ENCODE measurements at places on chromosomes 13 and 19.

DNA sequence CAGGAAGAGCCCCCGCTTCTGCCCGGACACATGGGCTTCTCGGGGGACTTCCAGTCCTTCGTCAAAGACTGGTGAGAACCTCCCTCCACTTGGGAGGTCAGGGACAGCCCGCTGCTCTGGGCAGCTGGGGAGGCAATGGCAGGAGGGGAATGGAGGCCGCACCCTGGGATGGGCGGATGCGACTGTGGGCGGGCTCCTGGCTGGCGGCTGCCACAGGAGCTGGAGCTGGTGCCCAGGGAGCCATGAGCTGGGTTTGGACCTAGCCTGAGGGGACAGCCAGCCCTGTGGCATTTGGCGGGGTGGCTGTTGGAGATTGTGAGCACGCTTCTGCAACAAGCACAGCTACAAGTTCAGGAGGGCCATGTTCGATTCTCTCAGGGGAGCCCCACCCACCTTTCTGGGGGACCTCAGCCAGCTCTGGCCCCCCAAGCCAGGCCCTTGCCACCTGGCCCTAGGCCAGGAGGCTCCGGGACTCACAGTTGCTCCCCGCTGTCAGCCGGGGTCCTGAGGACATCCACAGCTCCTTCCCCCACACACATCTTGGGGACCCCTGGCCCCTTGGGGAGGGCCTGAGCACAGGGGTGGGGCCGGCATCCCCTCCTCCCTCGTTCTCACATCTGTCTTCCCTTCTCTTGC, 3.0 kb upstream of the TGFBR3L start:
- DNase-seq, result no peak

GRCh38 chr13:94968757-94969086, 256.4 kb upstream of the SOX21 start:
- no peak for DNase-seq

GRCh38 chr19:31678421-31678820, 329.2 kb upstream of the TSHZ3 start:
- DNase-seq, result no peak

DNA sequence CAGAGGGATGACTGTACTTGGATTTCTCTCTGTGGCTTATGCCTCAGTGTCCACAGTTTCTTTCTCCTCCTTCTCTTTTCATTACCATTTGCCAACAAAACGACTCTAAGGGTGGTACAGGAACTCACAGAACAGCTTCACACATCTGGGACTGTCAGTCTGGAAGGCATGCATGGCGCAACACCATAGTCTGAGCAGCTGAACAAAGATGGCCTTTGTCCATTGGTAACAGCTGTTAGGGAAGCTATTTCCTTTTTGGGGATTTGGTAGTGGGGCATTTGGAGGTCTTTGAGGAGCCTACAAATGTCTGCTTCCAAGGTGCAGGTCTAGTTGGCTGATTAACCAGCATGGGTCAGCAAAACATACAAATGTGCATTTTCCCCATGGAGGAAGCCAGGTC, 81.4 kb upstream of the PCDH8 start:
- no peak for DNase-seq

DNA sequence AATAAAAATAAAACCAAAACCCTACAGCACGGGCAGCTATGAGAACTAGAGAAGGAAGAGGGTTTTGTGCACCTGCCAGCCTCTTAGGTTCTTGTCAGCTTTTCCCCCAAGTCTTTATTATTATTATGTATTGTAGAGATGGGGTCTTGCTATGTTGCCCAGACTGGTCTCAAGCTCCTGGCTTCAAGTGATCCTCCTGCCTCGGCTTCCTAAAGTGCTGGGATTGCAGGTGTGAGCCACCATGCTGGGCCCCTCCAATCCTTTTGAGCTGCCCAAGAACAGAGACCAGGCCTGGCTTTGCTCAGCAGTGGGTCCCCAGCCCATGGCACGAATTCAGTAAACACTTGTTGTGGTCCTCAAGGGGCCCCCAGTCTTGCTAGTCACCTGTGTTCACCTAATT, 1.5 kb upstream of the NDUFS7 start:
- no peak for DNase-seq

GRCh38 chr19:22606954-22607652, 27.0 kb upstream of the ZNF492 start:
- DNase-seq, result no peak

GRCh38 chr19:31278555-31279435, 70.4 kb downstream of the TSHZ3 start:
- no peak for DNase-seq

Data from activated CD4-positive, alpha-beta T cell treated with anti-CD3 and anti-CD28 coated beads, Interleukin-2, amount 50 U/mL, for 1 hour (primary cell).